ENCODE measurements at places on chromosomes 6 and 20.

GRCh38 chr20:50415516-50416268, 94.5 kb upstream of the PTPN1 start:
- peaks cover 43% of the 10 kb centered on the region for H3K27me3 ChIP-seq
- no peaks in the 10 kb centered on the region for H3K4me1 ChIP-seq
- peak; percentile 11 for ATAC-seq
- no peak overlapping the region for H3K4me3 ChIP-seq
- H3K36me3 ChIP-seq = no peaks in the 10 kb centered on the region

DNA sequence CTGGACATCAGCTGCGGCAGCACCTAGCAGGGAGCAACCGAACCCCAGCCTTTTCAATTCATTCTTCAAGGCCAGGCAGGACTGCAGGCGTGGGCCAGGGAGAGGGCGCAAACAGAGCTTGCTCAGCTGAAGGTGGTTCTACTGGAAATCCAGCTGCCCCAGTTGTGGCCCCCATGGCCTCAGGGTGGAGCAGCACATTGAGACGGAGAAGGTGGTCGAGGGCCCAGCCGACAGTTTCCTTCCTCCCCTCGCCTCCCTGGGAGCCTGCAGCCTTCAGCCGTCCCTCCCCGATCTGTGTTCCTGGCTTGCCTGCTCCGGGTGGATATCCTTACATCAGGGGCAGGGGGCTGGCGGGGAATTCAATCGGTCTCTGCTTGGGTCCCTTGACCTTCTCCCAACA, 217.8 kb downstream of the ANKRD60 start:
- peaks cover 46% of the 10 kb centered on the region for H3K27me3 ChIP-seq
- no peak for ATAC-seq
- H3K36me3 ChIP-seq = no peaks in the 10 kb centered on the region
- H3K4me3 ChIP-seq = no peak overlapping the region
- no peak overlapping the region for H3K27ac ChIP-seq
- H3K4me1 ChIP-seq = no peaks in the 10 kb centered on the region

DNA sequence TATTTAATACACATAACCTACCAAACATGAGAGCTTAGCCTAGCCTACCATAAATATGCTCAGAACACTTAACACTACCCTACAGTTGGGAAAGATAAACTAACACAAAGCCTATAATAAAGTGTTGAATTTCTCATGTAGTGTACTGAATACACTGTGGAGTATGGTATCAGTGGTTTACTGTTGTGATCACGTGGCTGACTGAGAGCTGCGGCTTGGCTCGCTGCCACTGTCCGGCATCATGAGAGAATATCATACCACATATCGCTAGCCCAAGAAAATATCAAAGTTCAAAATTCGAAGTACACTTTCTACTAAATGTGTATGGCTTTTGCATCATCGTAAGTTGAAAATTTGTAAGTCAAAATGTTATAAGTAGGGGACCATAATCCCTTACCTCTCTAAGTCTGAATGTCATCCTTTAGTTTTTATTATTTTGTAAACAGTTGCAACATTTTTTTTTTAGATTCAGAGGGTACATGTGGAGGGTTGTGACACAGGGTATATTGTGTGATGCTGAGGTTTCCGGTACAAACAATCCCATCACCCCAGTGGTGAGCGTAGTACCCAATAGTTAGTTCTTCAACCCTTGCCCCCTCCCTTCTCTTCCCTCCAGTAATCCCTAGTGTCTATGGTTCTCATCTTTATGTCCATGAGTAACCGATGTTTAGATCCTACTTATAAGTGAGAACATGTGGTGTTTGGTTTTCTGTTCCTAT, 14.6 kb upstream of the TAAR1 start:
- H3K27me3 ChIP-seq = peaks cover 8% of the 10 kb centered on the region
- no peaks in the 10 kb centered on the region for H3K36me3 ChIP-seq
- no peak overlapping the region for H3K27ac ChIP-seq
- peaks cover 8% of the 10 kb centered on the region for H3K4me1 ChIP-seq
- H3K4me3 ChIP-seq = no peak overlapping the region

- no peak overlapping the region for H3K27ac ChIP-seq
- H3K36me3 ChIP-seq = no peaks in the 10 kb centered on the region
- H3K4me3 ChIP-seq = no peak overlapping the region
- H3K27me3 ChIP-seq = no peaks in the 10 kb centered on the region
Measured at GRCh38 chr6:114446342-114446741, 103.5 kb upstream of the HS3ST5 start.

Measured in stimulated activated memory B cell treated with anti-CD40 and anti-IgM and Interleukin-4, amounts not matched to agents 10 μg/mL and 1 μg/mL and 100 μg/mL, for 72 hours (primary cell).